ENCODE measurements at places on chromosomes 2 and 18. TPM values are rescaled to one million over a fixed set of nuclear protein-coding genes. Genes with fewer than 3 reads are reported as not detected.

The CHRND gene
- total RNA-seq = not detected

The XDH gene
- 0.07 TPM for total RNA-seq

The CAPN14 gene
- total RNA-seq = 0.60 TPM

The NGEF gene
- 2.3 TPM for total RNA-seq
